ENCODE measurements at places on chromosomes 1 and 21. TPM values are rescaled to one million over a fixed set of nuclear protein-coding genes. Genes with fewer than 3 reads are reported as not detected.

Gene RUSC1
- 11.5 TPM for total RNA-seq

Gene PADI2
- total RNA-seq = 0.37 TPM

Gene DNM3
- 2.9 TPM for total RNA-seq

Gene RNF187
- total RNA-seq = 20.8 TPM

Gene NHLH1
- total RNA-seq = not detected

Gene BRDT
- total RNA-seq = 2.8 TPM

GRCh38 chr1:154884869-154885701 lies 15.0 kb upstream of the KCNN3 start:
- no peak for DNase-seq

- DNase-seq = no peak
These were observed 400 bp downstream of the NCF2 start for GRCh38 chr1:183589874-183590243.

GRCh38 chr1:1019122-1019999 lies 559 bp upstream of the AGRN start:
- DNase-seq = peak; percentile 44

DNA sequence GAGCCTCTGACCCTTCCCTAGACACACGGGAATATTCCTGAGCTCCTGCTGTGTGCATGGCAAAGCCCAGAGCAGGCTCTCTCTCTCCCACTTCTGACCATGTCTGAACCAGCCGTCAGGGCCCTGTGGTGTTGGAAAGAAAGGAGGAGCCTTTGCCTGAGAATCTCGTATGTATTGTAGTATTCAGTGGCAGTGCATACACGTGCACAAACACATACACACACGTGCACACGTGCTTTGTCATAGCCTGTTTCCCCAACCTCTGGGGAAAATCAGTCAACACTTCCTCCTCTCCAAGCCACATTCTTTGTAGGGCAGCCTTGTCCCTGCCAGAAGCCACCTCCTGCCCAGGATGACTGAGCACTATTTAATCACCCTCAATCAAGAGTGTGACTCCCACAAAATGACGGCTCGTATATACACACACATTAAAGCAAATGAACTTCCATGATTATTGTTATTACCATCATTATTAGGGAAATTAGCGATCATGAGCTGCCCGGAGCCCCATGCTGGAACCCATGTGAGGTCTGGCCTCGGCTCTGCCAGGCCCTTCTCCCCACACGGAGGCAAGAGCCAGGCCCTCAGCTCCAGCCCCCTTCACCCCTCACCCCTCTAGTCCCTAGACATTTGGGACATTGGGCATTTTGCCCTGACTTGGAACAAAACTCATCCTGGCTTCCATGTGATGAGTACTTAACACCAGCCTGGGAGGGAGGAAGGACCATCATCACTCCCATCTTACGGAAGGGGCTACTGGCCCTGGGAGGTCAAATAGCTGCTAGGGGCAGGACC lies 331.9 kb downstream of the NPHP4 start:
- DNase-seq = no peak

GRCh38 chr1:81337226-81337625 lies 463.5 kb upstream of the ADGRL2 start:
- no peak for DNase-seq

GRCh38 chr1:93607814-93608186 lies 73.8 kb downstream of the BCAR3 start:
- DNase-seq = no peak

GRCh38 chr1:110176299-110176956 lies 26.1 kb downstream of the SLC6A17 start:
- no peak for DNase-seq

GRCh38 chr21:30408782-30409494 lies 13.1 kb downstream of the KRTAP13-1 start:
- DNase-seq = no peak

- DNase-seq = no peak
These were observed 55.4 kb upstream of the PTGFRN start for GRCh38 chr1:116854403-116854690.

DNA sequence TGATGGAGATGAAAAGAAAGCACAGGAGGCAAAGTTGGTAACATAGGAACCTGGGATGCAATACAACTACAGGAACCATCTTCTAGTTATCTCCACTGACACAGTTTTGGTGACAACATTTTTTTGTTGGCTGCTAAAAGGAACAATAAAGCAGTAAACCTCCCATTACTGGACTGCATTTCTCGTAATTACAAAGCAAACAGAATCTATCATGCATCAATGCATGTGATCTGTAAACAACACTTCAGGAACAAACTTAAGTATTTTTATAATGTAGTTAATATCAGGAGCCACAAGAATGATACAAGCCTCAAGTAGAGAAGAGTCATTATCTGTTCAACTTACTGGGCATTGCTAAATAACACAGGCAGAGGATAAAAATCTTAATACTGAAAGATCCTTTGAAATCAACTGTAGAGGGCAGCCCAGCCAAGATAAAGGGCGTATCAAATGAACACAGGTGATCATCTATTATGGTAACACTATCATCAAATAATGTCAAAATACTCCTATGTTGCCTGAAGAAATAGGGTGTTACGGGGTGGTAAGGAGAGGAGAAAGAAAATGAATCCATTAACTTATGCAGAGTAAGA lies 193.3 kb downstream of the EIF4G3 start:
- DNase-seq = no peak

- no peak for DNase-seq
These were observed 5.7 kb upstream of the ZDHHC18 start for GRCh38 chr1:26820784-26821269.

GRCh38 chr1:51697166-51697565 lies 80.3 kb downstream of the OSBPL9 start:
- DNase-seq = no peak
